AG08395 (cell line): ENCODE measurements at places on chromosomes 4 and X.
A peak's percentile ranks its signal among the peaks of the same experiment; 100 is the strongest.

GRCh38 chr4:144899393-144899792 lies 198.6 kb downstream of the ANAPC10 start:
- DNase-seq = no peak

- no peak for DNase-seq
These were observed 28.3 kb upstream of the AMELX start for GRCh38 chrX:11264925-11265324.

GRCh38 chr4:36206603-36207311 lies 37.6 kb downstream of the ARAP2 start:
- no peak for DNase-seq

DNA sequence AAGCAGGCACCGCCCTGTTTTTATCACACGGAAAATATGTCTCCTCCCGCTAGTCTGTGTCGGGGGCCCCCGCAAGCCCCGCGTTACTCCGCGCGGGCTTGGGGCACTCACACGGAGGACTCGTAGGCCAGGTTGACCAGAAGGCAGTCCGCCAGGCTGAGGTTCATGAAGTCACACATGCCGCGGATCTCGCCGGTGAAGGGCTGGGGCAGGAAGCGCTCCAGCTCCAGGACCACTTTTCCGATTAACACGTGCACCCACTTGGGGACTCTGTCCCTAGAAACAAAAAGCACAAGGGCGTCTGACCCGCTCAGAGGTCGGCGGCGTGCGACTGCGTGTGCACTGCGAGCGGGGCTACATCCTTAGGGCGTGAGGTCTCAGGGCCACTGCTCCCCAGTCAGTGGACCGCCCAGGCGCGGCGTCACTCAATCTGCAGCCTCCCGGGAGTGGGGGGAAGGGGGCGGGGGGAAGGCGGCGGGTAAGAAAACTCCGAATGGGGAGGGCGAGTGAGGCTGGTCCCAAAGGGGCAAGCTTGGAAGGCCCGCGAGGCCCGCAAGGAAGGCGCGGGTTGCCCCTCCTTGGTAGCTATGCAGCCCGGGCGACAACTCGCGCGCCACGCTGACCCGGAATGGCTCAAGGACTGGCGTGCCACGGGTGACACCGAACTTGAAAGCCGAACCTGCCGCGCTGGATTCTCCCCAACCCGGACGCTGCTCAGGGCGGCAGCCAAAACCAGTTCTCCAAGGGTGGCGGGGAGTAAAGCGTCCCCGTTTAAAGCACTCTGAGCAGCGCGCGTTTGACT lies 722 bp downstream of the NAAA start:
- peak; percentile 83 for DNase-seq

GRCh38 chr4:186724864-186725468 lies 1.3 kb upstream of the FAT1 start:
- DNase-seq = no peak

- DNase-seq = no peak
These were observed 48.4 kb upstream of the RPS6KA3 start for GRCh38 chrX:20315140-20315539.

- no peak for DNase-seq
These were observed 111.6 kb downstream of the MAGEB17 start for GRCh38 chrX:16278927-16279326.

DNA sequence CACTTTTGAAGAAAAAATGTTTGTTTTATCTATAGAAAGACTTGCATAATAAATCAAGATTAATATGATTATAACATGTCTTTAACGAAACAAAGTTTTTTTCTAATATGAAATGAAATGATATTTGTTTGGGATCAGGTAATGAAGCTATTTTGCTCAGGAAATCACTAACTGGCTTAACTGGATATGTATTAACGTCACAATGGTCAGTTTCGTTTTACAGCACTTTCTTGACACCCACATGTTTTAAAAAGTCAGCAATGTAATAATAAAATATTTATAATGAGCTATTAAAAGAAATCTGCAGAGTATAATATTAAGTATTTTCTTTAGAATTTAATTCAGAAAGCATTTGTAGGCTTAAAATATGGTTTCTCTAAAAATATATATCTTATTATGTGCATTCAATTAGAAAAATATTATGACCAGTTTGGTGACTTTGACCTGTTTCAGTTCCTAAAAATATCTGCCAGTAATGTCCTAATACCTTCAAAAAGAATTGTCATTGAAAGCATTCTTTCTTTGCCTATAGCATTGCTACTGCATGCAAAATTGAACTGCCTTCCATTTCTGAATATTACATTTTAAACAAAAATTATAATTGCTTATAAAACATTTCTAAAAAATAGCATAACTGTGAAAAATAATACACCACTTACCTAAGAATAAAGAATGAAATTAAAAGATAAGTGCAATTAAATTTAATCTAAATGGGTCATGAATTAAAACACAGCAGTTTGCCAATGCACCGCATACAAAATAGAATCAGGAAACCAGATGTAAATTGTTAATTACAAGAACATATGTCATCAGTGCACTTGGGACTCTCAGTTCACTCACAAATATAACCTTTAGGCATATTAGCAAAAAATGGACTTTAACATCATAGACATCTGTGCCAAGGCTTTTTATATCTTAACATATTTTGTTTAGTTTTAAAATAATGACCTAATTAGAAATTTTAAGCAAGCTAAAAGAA lies 31.6 kb downstream of the TIGD2 start:
- DNase-seq = no peak

GRCh38 chr4:80586716-80587115 lies 251.2 kb downstream of the CFAP299 start:
- DNase-seq = no peak

DNA sequence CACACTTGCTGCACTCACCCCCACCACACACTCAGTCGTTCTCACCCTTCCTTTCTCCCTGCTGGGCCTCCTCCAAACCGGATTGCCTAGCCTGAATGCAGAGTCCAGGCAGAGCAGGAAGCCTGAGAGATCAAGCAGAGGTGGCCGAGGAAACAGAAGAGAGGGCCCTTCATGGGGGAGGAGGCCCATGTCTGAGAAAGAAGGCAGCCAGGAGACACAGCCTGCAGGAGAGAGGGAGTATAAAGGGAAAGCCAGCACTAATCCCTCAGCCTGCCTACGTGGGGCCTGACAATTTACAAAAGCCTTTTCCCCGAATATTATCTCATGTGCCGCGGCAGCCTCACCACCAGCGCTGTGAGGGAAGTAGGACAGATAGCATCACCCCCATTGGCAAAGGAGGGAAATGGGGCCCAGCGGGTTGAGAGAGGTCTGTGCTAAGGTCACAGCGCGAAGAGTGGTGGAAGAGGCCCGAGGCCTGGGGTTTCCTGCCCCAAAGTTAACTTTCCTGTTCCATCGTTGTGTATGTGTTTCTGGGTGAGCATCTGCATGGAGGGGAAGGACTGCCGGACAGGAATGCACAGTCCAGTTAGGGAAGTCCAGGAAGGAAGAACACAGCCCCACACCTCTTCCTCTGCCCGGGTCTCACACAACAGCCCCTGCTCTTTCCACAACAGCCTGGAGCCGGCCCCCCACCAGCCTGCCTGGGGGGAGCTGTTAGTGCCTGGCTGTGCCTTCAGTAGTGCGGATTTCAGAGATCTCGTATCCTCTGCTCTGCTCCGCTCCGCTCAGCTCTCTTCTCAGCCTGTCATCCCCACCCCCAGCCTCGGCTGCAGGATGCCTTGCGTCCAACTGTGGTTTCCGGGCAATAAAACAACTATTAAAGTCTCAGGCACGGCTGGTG lies 50.9 kb upstream of the BCOR start:
- DNase-seq = no peak

DNA sequence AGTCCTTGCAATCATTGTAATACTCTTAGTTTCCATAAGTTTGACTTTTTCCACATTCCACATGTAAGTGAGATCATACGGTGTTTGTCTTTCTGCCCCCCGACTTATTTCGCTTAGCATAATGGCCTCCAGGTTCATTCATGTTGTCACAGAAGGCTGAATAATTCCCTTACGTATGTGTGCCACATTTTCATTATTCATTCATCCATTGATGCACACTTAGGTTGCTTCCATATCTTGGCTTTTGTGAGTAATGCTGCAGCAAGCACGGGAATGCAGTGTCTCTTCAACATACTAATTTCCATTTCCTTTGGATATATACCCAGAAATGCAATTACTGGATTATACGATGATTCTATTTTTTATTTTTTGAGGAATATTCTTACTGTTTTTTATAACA lies 22.0 kb upstream of the VEGFC start:
- DNase-seq = no peak

GRCh38 chr4:128521648-128522111 lies 234.1 kb upstream of the PGRMC2 start:
- peak; percentile 12 for DNase-seq

GRCh38 chrX:40130207-40130606 lies 32.4 kb upstream of the BCOR start:
- DNase-seq = peak; percentile 55

DNA sequence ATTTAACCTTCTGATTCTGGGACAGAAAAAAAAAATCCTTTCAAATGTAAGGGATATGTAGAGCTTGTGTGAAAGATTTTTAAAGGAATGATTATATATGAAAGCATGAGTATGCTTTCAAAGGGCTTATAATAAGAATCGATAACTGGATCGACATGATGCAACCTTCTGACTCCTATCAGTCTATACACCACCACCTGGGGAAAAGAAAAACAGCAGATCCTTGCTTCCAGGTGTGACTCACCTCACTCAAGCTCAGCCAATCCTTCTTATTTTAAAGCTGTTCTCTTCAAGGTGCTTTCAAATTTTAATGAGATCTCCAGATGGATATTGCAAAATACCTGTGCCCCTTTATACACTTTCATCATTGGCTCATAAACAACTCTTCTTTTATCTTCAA lies 102.1 kb upstream of the EDNRA start:
- no peak for DNase-seq

DNA sequence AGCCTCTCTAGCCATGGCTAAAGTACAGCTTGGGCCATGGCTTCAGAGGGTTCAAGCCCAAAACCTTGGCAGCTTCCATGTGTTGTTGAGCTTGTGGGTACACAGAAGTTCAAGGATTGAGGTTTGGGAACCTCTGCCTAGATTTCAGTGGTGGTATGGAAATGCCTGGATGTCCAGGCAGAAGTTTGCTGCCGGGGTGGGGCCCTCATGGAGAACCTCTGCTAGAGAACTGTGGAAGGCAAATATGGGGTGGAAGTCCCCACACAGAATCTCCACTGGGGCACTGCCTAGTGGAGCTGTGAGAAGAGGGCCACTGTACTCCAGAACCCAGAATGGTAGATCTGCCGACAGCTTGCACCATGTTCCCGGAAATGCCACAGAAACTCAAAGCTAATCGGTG lies 59.5 kb downstream of the NEXMIF start:
- DNase-seq = no peak

DNA sequence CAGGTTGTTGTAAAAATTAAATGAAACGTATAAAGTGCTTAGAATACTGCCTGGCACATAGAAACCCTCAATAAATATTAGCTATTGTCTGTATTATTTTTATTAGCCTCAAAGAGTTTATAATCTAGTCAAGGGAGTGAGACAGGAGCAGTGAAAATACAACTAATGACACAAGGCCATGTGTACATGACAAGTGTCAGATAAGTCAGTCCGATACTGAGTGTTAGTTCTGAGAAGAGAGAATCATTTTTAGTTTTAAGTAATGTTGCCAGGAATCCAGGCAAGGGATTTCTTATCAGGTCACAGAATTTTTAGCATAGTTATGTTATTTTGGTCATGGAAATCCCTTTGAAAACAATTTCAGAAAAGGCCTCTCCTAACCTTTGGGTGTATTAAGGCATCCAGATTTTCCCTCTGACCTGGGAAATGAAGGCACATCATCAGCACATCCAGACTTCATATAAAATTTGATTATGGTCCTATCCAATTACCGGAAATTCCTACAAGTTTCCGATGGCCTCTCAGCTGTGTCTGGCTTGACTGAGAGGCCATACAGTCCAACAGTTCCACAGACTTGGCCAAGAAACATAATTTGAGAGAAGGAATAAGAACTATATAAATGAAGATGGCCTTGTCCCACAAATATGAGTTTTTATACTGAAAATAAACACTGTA lies 35.7 kb downstream of the PPARGC1A start:
- DNase-seq = no peak

DNA sequence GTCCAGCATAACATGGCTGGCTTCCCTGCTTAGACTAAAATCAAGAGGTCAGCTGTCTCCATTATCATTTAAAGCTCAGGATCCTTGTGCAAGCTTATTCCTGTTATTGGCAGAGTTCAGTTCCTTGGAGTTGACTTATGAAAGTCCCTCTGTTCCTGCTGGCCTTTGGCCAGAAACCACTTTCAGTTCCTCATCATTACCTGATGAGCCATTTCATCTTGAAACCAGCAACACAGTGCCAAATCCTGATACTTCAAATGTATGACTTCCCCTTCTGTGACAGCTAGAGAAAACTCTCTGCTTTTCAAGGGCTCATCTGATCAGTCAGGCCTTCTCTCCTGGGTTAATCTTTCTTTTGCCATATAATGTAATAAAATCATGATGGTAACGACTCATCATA lies 110.6 kb upstream of the FSTL5 start:
- DNase-seq = no peak

DNA sequence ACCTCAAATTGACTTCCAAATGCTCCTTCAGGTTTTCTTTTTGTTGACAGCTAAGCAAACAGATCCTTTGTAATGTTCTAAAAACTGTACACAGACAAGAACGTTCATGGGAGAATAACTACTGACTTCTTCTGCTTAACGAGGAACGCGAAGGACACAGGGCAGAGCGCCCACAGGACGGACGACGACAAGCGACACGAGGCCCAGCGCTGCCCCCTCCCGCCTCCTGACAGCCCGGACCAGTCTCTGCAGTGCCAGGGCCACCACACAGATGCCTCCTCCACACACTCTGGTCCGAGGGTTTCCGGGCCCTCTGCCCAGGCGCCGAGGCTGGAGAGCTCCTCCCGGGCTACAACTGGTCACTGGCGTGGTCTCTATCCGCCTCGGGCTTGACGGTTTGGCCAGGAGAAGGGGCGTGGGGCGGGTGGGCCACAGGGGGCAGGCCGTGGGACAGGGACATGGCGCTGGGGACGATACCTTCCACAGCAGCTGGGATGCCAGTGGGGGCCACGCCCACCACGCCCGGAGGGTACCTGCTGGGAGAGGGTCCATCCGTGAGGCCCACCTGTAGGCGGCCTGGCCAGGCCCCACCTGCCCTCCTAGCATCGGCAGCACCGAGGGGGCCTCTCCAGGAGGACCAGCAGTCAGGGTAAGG lies 36.9 kb downstream of the CTBP1 start:
- peak; percentile 29 for DNase-seq
